ENCODE measurements at places on chromosomes 3 and 15. TPM values are rescaled to one million over a fixed set of nuclear protein-coding genes. Genes with fewer than 3 reads are reported as not detected.

The NAALADL2 gene
- total RNA-seq = 0.23 TPM

The FETUB gene
- total RNA-seq = not detected

The RETNLB gene
- total RNA-seq = not detected

The PLCL2 gene
- 1.1 TPM for total RNA-seq

The BCHE gene
- total RNA-seq = 0.08 TPM

The CMTM6 gene
- 79.8 TPM for total RNA-seq

The ZBTB20 gene
- total RNA-seq = 1.2 TPM

The CSPG4 gene
- total RNA-seq = 77.6 TPM

The CYP11A1 gene
- total RNA-seq = 0.16 TPM

The PAQR5 gene
- total RNA-seq = 0.11 TPM

The AGBL1 gene
- not detected for total RNA-seq

The ISLR2 gene
- total RNA-seq = 0.04 TPM
